CD4-positive, CD25-positive, alpha-beta regulatory T cell (primary cell): ENCODE measurements at places on chromosomes 7 and 10.

- no peak for DNase-seq
These were observed 7.4 kb downstream of the TAS2R41 start for GRCh38 chr7:143485094-143485493.

GRCh38 chr7:44622342-44623151, 16.1 kb downstream of the OGDH start:
- no peak for DNase-seq

GRCh38 chr7:149715476-149715875, 57.9 kb downstream of the ZNF467 start:
- no peak for DNase-seq

GRCh38 chr7:83786858-83787257, 137.9 kb upstream of the SEMA3E start:
- no peak for DNase-seq

- DNase-seq = no peak
These were observed 22.5 kb downstream of the PDZD8 start for GRCh38 chr10:117352724-117353123.

DNA sequence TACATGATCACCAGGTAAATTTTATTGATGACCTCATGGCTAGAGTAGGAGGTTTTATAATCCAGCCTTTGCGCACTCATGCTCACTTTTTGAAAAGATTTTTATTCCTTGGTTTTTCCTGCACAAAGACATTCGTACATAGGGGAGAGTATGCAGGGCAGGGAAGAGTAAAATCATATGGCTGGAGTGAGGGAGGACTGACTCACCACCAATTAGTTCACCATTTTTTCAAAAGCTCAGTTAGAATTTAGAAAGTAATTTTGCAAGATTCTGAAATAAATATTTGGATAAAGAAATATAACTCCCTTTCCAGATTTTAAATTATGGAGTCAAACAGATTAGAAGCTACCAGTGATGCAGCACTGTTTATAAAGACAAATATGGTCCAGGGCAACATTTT, 111.9 kb downstream of the SEMA3D start:
- no peak for DNase-seq

DNA sequence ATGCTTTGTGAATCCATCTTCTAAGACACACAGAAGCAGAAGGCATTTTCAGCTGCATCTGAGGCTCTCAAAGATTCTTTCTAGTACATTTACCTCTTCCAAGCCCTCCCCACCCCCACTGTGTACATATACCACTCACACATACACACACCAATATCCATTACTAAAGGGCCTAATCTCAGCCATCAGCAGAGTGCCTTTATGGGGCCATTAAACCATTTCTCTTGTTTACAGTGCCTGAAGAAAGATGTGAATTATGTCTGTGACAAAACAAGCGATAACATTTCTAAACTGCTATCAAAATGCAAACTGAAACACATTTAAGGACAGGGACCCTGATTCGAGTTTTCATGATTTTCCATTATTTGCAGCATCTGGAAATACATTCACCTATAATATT, 40.0 kb downstream of the ETV1 start:
- DNase-seq = no peak

GRCh38 chr10:3830946-3831345, 45.9 kb upstream of the KLF6 start:
- no peak for DNase-seq

GRCh38 chr7:104264285-104264684, 56.5 kb upstream of the ORC5 start:
- DNase-seq = no peak

- DNase-seq = no peak
These were observed 16.8 kb upstream of the RAMP3 start for GRCh38 chr7:45140827-45141226.

DNA sequence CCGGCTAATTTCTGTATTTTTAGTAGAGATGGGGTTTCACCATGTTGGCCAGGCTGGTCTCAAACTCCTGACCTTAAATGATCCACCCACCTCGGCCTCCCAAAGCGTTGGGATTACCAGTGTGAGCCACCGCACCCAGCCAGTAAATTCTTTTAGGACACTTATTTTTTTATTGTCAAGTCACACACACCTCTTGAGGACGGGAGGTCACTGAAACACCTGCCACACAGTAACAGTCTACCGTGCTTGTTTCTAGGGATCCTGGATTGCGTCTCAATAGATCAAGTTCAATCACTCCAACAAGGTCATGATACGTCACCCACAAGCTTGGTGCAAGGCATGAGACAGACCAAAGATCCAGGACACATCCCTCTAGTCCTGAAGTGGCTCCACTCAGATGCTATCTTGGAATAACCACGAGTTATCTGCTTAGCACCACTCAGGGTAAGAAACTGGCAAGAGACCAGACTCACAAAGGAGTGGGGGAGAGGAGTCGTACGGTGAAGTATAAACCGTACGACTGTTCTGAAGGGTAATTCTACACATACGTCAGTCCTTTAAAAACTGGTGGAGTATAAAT, 58.9 kb upstream of the NCAPG2 start:
- no peak for DNase-seq

- no peak for DNase-seq
These were observed 33.9 kb downstream of the SGPL1 start for GRCh38 chr10:70849582-70850016.
